ENCODE measurements at places on chromosomes 1 and 21.
A peak's percentile ranks its signal among the peaks of the same experiment; 100 is the strongest.

DNA sequence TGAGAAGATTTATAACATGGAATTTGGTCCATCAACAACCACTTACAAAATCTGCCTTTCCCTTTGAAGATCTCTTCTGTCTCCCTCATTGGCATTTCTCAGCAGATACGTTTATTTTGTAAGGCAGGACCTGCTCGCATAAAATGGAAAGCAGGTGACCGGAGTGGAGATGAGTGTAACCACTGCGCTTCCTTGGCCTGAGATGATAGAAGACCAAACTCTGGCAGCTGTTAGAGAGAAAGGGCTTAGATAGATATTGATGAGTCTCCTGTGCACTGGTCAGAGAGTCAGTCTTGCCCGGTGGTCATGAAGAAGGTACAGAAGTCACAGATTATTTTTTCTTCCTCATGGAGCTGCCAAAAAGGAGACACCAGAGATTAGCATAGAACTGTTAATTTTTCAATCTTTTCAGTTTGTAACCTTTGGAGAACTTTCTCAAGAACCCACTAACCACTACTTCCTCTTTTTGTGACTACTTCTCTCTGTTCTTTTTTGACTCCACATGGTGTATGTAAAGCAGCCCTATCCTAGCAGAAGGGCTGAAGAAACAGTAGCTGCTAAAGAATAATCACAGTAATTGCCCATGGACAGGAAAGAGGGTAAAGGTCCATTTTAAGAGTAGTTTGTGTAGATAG is 47.6 kb downstream of the FCRL3 start:
- peak; percentile 97 for DNase-seq

GRCh38 chr1:85494074-85494903 is 29.3 kb upstream of the DDAH1 start:
- DNase-seq, result no peak

DNA sequence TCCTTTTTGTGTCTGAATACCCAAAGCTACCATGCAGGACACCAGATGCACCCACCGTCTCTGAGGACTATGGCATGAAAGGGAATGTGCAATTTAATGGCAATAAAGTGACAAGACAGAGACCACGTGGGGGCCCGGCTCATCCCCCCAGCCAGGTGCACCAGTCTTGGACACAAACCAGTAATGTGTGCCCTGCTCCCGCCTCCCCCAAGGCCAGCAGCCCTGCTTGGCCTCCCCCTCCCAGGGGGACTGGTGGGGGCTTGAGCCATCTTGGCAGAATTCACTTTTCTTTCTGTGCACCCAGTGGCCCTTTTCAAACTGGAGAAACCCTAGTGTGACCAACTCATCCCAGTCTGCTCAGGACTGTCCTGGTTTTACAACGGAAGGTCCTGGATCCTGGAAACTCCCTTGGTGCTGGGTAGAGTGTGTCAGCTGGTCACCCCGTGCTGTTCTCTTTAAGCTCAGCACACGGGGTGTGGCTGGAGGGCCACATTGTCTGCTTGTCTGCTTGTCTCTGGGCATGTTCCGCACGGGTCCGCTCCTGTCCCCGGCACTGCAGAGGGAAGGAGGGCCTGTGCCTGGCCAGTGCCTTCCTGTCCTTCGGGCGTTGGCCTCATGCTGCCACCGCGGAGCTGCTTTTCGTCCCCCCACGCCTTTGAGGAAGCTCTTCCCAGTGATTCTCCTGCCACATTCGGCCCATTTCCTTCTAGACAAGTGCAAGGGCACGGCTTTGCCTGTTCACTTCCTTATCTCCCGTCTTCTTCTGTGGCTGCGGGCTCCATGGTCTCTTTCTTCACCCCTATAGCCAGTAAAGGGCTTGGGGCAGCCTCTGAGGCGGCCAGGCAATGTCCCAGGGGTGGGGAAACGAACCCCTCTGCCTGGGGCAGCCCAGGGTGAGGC is 45.8 kb upstream of the TTC34 start:
- DNase-seq, result no peak

- DNase-seq, result peak; percentile 62
Observed at GRCh38 chr1:25204797-25205480, 27.4 kb downstream of the SYF2 start.

- no peak for DNase-seq
Observed at GRCh38 chr1:32886828-32887414, 630 bp downstream of the HPCA start.

DNA sequence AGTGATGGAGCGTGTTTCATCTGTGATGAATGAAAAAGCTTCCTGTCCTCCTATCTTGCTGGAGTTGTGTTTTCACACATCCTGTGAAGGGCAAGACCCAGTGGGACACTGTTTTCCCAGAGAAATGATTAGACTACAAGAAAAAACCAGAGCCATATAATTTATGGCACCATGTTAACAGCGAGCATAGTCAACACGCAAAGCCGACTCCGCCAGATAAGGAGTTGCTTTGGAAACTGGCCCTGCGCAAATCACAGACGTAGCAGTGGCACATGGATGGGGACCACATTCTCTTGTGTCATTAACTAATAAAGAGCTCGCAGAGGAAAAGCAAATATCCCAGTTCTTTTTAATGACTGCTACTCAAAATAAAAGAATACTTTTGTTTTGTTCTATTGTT is 471.2 kb upstream of the RUNX1 start:
- DNase-seq, result no peak

- DNase-seq, result no peak
Observed at GRCh38 chr1:59967141-59967697, 40.6 kb upstream of the CYP2J2 start.

DNA sequence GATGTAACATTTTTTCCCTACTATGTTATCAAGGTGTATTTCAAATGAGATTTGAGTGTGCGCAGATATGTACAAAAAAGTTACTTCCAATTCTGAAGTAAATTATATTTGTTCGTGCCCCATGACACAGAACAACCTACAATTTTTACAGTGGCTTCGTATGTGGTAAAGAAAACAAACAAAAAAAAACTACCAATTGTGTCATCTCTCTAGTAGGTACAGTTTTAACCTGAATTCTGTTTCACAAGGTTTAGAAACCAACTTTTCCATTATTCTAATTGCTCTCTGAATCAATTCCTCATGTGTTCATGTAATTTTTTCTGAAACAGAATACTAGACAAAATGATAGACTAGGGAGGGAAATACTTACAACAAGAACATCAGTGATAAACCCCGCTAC is 7.4 kb downstream of the SCAF4 start:
- no peak for DNase-seq

DNA sequence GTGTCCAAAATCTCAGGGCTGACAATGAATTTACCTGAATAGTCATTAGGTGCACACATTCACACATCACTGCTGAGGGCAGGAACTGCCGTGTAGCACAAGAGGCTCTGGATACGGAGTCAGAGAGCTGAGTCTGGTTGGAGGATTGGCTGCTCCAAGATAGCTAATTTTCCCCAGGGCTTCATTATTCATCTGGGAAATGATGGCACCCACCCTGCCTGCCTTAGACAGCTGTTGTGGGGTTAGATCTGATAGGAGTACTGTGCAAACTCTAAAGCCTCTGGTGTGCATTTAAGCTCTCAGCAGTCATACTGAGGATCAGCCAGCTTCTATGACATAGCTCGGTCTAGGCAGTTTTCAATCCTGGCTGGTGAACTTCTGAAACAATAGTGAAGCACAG is 67.0 kb downstream of the LMX1A start:
- DNase-seq, result no peak

- no peak for DNase-seq
Observed at GRCh38 chr1:154840269-154841176, 29.6 kb downstream of the KCNN3 start.

DNA sequence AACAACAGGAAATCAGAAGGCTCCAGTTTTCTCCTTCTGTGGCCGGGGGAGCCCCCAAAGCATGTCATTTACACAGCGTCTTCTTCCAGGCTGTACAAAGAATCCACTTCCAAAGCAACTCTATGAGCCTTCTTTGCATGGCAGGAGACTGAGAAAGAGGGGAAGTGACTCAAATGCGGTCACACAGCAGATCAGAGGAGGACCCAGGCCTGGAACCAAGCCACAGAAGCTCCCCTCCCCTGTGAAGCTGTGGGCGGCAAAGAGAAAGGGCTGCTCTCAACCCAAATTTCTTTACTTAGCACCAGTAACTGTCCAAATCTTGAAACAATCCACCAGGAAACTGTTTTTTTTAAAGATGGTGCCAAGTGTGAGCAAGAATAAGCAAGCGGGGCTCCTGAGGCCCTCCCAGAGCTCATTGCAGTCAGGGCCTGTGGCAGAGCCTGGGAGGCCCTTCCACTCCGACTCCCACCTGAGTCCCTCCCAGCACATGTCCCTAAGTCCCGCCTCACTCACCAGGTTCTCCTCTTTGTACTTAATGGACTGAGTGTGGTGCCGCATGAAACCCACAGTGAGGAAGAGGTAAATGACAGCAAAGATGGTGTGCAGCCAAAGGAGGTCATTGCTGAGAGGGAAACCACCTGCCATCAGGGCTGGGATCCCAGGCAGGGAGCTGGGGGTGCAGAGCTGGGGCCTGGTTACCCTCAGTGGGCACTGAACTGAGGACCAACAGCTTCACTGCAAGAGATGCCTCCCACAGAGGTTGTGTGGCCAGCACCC is 15.9 kb downstream of the TMEM63A start:
- DNase-seq, result peak; percentile 86

DNA sequence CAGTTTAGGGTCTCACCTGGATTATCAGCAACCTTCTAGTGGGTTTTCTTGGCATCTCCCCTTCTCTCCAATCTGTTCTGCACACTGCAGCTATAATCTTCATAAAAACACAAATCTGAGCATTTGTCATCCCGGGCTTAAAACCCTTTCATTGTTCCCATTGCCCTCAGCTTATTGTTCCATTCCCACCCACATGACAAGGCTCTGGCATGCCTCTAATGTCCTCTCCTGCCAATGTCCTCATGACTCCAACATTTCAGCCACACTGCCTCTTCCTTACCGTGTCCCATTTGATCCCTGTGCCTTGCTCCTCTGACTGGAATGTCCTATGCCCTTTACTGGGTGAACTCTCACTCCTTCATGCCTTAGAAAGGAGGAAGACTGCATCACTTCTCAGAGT is 7.5 kb upstream of the DPH2 start:
- no peak for DNase-seq

DNA sequence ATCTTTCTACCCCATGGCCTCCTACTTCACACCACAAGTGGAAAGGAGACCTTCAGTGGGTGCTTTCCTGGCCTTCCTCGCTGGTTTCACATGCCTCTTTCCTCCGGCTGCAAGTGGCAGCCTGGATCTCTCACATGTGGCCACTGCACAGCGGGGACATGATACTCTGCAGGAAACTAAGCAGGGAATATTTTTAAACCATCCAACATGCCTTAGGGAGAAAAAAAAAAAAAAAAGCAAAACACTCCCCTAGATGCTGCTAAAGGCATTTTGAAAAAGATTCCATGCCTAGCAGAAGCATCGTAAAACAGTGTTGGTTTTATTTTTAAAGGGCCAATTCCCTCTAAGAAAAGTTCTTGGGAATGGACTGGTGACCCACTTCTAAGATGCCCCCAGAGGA is 12.2 kb upstream of the GJA5 start:
- DNase-seq, result no peak

DNA sequence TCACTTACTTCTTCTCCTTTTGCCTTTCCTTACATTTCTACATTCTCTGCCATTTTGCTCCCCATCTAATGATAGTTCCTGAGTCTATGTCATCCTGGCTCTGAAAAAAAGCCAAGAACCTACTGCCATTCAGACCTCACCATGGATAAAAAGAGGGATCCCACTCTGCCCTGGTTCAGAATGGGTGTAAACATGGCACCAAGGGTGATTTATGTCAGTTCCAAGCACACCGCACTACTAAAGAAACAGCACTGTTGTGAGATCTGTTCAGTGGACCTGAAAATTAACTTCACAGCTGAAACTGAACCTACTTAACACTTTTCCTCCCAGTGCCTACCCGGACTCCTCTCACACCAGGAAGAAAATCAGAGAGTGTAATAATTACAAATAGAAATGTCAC is 72.3 kb upstream of the NTPCR start:
- no peak for DNase-seq

DNA sequence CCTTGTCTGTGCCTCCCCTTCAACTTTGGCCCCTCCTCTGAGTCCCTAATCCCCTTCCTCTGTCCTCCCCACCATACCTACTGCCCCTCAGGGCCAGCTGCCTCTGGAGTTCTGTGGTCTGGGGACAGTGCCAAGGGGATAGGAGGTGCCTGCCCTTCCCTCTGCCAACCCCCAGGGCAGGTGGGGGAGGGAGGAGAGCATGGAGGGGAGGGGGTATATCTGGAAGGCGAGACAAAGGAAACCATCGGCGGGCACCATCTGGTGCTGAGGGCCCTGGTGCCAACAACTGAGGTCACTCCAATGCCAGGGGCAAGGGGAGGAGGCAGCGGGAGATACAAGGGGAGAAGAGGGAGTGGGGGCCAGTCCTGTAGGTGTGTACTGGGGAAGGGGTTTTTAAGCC is 9.6 kb downstream of the RAB25 start:
- DNase-seq, result no peak

DNA sequence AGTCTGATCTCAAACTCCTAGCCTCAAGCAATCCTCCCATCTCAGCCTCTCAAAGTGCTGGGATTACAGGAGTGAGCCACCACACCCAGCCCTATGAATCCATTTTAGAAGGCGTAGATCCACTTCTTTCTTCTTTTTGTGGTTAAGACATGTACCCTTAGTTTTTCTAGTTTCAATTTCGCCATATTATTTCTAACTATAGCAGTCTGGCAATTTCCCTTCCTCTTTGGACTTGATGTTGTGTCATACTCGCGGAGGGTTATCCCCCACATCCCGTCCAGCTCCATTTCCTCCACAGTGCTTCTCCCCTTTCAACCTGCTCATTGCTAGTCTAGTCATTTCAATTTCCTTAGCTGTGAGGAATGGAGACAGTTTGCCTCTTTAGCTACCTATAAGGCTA is 5.2 kb upstream of the LRRC8D start:
- peak; percentile 94 for DNase-seq

- no peak for DNase-seq
Observed at GRCh38 chr21:35989138-35989735, 71.1 kb downstream of the SETD4 start.

GRCh38 chr1:43251024-43251423 is 18.8 kb upstream of the TMEM125 start:
- no peak for DNase-seq

DNA sequence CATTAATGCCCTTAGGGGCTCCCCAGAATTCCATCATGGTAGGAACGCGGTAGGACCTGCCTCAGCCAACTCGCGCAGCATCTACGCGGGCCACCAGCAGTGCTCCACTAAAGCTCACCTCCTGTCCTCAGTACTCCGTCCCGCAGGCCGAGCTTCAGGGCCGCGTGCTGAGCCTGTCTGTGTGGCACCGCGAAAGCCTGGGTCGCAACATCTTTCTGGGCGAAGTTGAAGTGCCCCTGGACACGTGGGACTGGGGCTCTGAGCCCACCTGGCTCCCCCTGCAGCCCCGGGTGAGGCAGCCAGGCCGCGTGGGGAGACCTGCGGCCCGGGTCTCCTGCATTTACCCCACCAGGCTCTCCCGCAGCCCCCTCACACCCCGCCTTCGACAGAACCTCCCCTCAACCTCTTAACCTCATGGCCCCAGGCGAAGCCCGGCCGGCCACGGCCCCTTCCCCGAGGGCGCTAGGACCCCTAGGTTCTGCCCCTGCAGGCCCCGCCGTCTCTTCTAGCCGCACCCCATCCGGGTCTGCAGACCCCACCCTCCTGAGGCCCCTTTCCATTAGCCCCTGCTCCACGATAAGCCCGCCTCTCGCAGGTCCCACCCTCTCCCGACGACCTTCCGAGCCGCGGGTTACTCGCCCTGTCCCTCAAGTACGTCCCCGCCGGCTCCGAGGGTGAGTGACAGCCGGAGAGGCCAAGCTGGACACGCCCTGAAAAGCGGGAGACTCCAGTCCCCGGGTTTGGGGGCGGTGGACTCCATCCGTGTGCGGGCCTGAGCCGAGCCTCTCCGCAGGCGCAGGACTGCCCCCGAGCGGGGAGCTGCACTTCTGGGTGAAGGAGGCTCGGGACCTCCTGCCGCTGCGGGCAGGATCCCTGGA is 9.1 kb downstream of the SYTL1 start:
- no peak for DNase-seq
